ENCODE measurements at places on chromosomes 6 and 20.

DNA sequence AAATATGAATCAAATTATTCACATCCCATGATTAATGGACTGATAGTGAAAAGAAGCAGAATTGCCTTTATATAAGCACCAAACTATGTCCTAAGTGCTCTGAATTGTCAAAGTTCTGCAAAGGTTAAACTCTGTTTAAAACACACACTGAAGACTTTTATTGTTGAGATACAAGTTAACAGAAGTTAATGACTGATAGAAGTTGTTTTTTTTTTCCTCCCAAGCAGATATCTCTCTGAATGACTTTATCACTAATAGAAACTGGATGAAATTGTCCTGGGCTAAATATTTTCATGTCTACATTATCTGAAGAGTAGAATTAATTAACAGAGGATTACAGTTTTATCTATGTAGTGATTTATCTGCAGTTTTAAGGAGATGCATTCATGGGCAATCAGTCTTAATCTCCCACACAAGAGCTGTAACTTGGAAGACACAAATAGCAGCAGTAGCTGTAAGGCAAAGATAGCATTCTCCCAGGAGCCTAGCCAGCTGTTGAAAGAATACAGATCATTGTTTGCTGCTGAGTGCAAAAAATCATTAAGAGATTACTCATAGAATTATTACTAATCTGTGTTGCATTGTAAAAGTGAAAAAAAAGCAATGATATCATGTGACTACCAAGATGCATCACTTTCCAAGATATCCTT, 49.9 kb downstream of the BMP5 start:
- DNase-seq, result peak; percentile 97

GRCh38 chr20:42598581-42598980, 591.1 kb downstream of the PTPRT start:
- no peak for DNase-seq

DNA sequence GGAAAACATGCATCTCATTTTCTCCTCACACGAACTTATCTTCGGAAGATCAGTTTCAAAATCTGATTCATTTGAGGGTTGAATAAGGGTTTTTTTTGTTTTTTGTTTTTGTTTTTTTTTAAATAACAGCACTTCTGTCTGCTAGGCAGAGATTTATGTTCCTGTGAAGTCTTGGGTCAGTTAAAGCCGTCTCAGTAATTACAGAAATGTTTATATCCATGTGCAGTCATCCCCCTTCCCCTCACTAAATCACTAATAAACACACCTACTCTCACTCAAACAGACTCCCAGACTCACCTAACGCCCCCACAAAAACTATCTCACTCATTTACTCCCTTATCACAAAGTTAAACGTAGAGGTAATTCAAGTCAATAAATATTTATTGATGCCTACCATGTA, 214.2 kb upstream of the SUPT3H start:
- DNase-seq, result peak; percentile 10

GRCh38 chr6:4732691-4733315, 43.4 kb upstream of the CDYL start:
- peak; percentile 88 for DNase-seq

- no peak for DNase-seq
Measured at GRCh38 chr6:40159865-40160264, 225.6 kb upstream of the MOCS1 start.

GRCh38 chr6:36826520-36827227, 12.6 kb downstream of the CPNE5 start:
- DNase-seq, result no peak

GRCh38 chr6:166450167-166450873, 67.6 kb upstream of the MPC1 start:
- no peak for DNase-seq

DNA sequence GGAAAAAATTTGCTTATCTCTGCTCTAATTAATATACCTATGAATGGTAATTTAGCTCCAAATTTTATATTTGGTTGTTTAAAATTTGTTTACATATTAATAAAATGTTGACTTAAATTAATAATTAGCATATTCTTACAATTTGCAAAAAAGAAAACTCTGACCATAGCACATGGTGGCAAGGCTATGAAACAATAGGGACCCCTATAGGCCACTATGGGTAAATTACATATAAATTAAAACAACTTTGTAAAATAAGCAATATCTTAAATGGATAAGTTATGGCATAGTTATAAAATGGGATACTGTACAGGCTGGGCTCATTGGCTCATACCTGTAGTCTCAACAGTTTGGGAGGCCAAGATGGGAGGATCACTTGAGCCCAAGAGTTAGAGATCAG, 76.0 kb downstream of the MKKS start:
- DNase-seq, result no peak

DNA sequence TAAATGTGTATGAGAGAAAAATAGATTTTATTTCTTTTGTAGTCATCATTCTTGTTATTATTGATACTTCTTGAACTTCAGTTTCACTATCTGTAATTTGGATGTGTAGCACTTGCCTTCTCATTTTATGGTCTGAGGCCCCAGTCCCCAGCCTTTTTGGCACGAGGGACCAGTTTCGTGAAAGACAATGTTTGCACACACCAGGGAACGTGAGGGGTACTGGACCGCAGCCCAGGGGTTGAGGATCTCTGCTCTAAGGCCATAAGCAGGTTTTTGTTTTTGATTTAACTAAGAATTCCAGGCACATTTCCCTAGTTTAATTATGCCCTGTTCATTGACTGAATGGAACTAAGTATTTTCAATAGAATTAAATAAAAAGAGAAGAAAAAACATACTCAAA, 261.5 kb downstream of the BMP2 start:
- DNase-seq, result no peak

GRCh38 chr6:139376017-139376330, 1.5 kb upstream of the CITED2 start:
- DNase-seq, result no peak

- DNase-seq, result no peak
Measured at GRCh38 chr20:914727-915498, 1.2 kb downstream of the ANGPT4 start.

- no peak for DNase-seq
Measured at GRCh38 chr20:53227523-53227922, 255.4 kb downstream of the TSHZ2 start.

DNA sequence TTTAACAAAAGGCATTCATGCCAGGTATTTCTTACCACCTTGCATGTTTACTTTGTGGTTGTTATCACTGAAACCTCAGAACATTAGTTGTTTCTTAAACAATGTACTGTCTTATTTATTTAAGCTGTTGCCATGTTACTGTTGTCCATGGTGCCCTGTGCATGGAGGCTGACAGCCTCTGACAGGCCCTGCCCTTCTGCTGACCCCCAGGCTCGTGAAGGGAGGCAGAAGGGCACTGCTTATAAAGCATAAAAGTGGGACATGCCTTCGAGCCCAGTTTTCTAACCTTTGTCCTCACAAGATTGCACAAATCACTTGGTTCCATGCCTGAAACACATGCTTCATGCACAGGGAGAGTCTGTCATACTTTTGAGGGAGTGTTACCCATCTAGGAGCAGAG, 46.7 kb upstream of the CLIC5 start:
- DNase-seq, result peak; percentile 85

DNA sequence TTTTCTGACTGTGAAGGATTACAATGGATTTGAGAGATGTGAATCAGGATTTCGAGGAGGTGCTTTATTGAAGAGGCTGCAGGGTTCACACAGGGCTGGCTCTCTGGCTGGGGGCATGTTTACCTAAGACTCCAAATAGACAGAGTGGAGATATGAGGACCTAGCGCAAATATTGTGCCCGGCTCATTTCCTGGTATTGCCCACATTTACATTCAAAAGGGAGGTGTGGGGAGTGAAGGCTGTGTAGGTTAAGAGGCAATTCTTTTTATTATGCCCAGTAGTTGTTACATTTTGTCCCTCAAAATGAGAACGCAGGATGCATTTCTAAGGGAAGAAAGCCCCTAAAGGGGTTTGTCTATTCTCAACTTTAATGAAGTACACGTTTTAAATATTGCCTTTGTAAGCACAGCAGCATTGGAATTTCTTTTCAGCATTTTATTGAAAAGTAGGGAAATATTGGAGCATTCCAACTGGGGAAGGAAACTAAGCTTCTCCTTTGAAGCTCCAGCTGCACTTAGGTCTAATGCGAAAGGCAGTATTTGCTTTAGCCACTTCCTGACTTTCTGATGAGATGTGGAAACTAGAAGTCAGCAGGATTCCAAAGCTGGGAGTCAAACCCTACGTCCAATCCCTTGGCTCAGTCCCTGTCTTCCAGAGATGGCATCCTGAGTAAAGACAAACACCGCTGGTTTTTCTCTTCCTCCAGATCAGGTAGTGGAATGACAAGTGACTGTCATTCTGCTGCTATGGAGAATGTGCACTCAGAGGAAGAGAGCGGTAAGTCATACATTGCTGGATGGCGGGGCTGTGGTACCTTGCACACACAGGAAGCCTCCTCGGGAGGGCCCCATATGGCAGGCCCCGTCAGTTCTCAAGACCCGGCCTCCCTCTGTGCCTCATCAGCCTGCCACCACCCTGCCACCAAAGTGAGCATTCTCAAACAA, 70.7 kb downstream of the MYB start:
- DNase-seq, result no peak

DNA sequence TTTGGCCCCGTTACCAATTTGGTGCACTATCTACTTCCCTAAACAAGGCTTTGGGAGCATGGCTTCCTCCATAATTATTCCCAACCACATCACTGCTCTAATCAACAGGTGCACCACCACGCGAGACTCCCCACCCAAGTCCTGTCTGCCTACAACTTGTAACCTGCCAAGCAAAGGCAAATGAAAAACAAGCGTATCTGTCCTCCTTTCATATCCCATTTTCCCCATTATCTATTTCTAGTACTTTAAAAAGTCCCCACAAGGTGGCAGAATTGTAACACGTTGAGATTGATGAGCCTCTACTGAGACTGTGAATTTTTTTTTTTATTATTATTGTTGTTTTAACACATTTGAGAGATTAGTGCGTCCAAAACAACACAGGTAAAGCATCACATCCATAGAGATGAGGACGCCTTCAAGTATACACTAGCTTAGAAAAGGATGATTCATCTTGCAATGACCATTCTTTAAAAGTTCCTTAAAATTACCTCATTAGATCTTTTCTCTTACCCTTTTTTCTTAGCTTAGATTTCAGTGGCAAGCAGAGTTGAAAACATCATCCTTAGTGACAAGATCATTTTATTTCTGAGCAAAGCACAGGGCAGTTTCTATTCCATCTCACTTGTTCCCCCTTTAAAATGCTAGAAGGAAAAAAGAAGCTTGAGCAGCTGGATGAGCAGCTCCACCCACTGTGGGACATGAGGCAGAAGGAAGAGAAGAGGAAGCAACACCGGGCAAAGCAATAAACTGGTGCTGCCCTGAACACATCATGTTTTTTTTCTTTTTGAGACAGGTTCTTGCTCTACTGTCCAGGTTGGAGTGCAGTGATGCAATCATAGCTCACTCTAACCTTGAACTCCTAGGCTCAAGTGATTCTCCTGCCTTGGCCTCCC, 210.8 kb downstream of the ARHGAP18 start:
- DNase-seq, result peak; percentile 72

GRCh38 chr20:43699941-43700565, 26.7 kb downstream of the GTSF1L start:
- DNase-seq, result no peak

GRCh38 chr6:136668571-136668970, 118.3 kb upstream of the MAP7 start:
- no peak for DNase-seq

DNA sequence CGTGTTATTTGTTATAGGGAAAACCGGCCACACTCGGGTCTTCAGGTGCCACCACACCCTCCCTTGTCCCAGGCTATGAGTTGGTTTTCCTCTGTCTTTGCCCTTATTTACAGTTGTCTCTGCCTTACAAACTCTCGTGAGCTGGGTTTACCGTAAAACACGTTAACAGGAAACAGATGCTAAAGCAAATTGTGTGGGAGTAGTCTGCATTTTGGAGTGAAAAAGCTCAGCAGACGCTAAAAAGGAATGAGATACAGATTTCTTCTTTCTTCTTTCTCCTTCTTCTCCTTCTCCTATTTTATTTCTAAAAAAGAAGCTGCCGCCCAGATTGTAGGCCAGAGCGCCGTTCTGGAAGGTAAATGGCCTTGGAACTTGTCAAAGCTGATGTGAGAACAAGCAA, 51.9 kb downstream of the APCDD1L start:
- no peak for DNase-seq

GRCh38 chr6:62707156-62707555, 421.1 kb upstream of the KHDRBS2 start:
- no peak for DNase-seq

- no peak for DNase-seq
Measured at GRCh38 chr6:166703149-166703710, 76.2 kb upstream of the RPS6KA2 start.

- no peak for DNase-seq
Measured at GRCh38 chr6:18861204-18861603, 474.1 kb downstream of the RNF144B start.

DNA sequence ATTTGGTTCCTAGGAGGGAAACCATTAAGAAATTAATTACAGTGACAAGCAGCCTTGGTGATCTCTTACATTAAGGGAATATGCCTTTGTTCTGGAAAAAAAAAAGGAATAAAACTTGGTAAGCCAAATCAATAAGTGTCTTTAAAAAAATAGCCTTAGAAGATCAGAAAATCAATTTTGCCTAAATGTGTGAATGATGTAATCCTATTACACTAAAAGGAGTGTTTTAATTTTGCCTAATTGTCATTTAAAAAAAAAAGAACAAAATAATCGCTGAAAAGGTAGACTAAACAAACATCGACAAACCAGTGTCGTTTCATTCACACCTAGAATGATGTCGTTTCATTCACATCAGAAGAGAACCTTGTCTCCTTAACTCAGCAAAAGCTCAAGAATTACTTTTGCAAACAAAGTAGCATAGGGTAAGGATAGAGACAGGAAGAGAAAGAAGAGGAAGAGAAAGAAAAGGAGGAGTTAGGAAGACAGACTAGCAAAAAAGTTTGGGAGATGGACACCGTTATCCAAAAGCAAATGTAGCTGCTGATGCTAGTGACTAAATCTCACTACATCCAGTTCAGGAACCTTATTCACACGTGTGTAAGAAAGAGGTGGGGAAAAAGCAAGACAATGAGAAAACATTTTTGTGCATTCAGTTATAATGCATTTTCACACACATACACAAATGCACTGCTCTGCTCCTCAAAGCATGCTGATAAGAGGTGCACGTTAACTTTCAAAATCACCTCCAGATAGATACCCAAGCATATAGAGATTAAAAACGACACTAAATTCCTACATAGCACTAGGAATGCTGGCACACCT, 60.6 kb downstream of the HIVEP2 start:
- DNase-seq, result peak; percentile 46

DNA sequence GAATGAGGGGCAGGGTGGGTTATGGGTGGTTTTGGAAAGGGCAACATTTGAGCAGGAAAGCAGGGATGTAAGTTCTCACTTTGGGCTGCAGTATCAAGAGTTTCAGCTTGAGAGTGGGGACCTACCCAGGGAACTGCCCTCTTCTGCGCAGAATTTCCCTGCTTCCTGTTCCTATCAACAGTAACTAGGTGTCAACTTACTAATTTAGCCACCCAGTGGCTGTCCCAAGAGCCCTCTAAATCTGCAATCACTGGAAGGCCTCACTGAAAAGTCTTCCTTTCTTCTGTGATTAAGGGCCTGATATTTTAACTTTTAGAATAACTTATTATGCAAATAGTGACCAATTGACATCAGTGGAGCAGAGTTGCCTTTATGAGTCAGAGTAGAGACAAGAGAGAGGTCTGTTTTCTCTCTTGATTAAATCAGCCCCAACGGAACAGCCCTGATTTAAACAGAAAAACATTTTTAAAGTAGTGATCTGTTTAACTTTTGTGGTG, 118.2 kb upstream of the RIPOR2 start:
- peak; percentile 6 for DNase-seq

GRCh38 chr20:39538317-39538716, 576.2 kb downstream of the DHX35 start:
- DNase-seq, result no peak

- DNase-seq, result no peak
Measured at GRCh38 chr20:37414224-37415035, 68.5 kb downstream of the SRC start.

GRCh38 chr6:112620812-112621569, 273.9 kb downstream of the RFPL4B start:
- DNase-seq, result no peak

Data from kidney glomerular epithelial cell (primary cell).